ENCODE measurements at places on chromosomes 5 and 9. TPM values are rescaled to one million over a fixed set of nuclear protein-coding genes. Genes with fewer than 3 reads are reported as not detected.

Gene IFNB1
- not detected for total RNA-seq

Gene FBN2
- 144 TPM for total RNA-seq

Gene IL3
- not detected for total RNA-seq

Gene SLCO4C1
- 12.8 TPM for total RNA-seq

Gene RNF183
- total RNA-seq, result 3.1 TPM

Gene TRIM36
- 1.3 TPM for total RNA-seq

Gene SLC34A1
- 166 TPM for total RNA-seq

Gene ITGA1
- total RNA-seq, result 54.8 TPM

Gene IL13
- total RNA-seq, result not detected

Gene ARID3C
- total RNA-seq, result 0.12 TPM

Gene LCNL1
- total RNA-seq, result 0.41 TPM

Gene MXD3
- total RNA-seq, result 32.5 TPM

Gene HK3
- 11.3 TPM for total RNA-seq

Gene C9orf50
- 0.70 TPM for total RNA-seq

Gene PCDHGB4
- total RNA-seq, result 14.1 TPM

Gene EQTN
- total RNA-seq, result 1.4 TPM

Gene SCGB3A2
- total RNA-seq, result 0.93 TPM

Gene CER1
- total RNA-seq, result 1.1 TPM

Gene ESM1
- 17.0 TPM for total RNA-seq

Gene REEP2
- 3.0 TPM for total RNA-seq

Gene ALDOB
- 168 TPM for total RNA-seq

Gene GABRA6
- not detected for total RNA-seq

Gene QRFP
- total RNA-seq, result not detected

Gene SPATA31A5
- total RNA-seq, result not detected

Gene F2RL1
- total RNA-seq, result 25.9 TPM

Gene LCN1
- total RNA-seq, result not detected

Gene TEX48
- total RNA-seq, result not detected

Gene ENTPD8
- total RNA-seq, result 1.1 TPM

Gene BICD2
- 37.0 TPM for total RNA-seq

Gene HCN1
- total RNA-seq, result 0.64 TPM

Gene PCSK1
- total RNA-seq, result 0.18 TPM

Gene KIF12
- 101 TPM for total RNA-seq

Gene IFNK
- total RNA-seq, result not detected

Gene IER5L
- total RNA-seq, result 97.3 TPM

Gene LCN15
- total RNA-seq, result not detected

Gene PDLIM4
- 25.9 TPM for total RNA-seq

Gene OGN
- 46.5 TPM for total RNA-seq

Gene CTNND2
- total RNA-seq, result 1.1 TPM

Gene SPINK6
- total RNA-seq, result not detected

Gene CCL21
- total RNA-seq, result 26.2 TPM

Gene FER
- 29.1 TPM for total RNA-seq

Gene LVRN
- total RNA-seq, result 2.6 TPM

Gene FIBCD1
- 0.29 TPM for total RNA-seq

Gene NREP
- 333 TPM for total RNA-seq

Gene AMACR
- total RNA-seq, result 36.6 TPM

Gene MEIKIN
- not detected for total RNA-seq

Gene LHX6
- 3.0 TPM for total RNA-seq

Gene FOXD4L3
- not detected for total RNA-seq

Gene OLFML2A
- total RNA-seq, result 33.7 TPM

Gene PPP3R2
- 0.23 TPM for total RNA-seq

Gene P4HA2
- total RNA-seq, result 28.6 TPM

Gene SPINK5
- 1.3 TPM for total RNA-seq

Gene SPATA31D4
- total RNA-seq, result not detected
